ENCODE measurements at places on chromosomes 1 and 21. TPM values are rescaled to one million over a fixed set of nuclear protein-coding genes. Genes with fewer than 3 reads are reported as not detected.

The ADORA1 gene
- total RNA-seq: 2.6 TPM

The GJA9 gene
- total RNA-seq: not detected

The GBP7 gene
- not detected for total RNA-seq

The CR1 gene
- 0.13 TPM for total RNA-seq

The RHOU gene
- 5.8 TPM for total RNA-seq

The SH2D1B gene
- not detected for total RNA-seq

The OR2L2 gene
- total RNA-seq: 0.05 TPM

The DPT gene
- total RNA-seq: 0.11 TPM

The AGRN gene
- total RNA-seq: 186 TPM

The CD1E gene
- not detected for total RNA-seq

Measured in WTC11 (cell line).